GM10248 (cell line): ENCODE measurements at places on chromosomes 16 and 17.

- no peak for DNase-seq
Measured at GRCh38 chr17:68819465-68819864, 135.7 kb downstream of the ABCA8 start.

DNA sequence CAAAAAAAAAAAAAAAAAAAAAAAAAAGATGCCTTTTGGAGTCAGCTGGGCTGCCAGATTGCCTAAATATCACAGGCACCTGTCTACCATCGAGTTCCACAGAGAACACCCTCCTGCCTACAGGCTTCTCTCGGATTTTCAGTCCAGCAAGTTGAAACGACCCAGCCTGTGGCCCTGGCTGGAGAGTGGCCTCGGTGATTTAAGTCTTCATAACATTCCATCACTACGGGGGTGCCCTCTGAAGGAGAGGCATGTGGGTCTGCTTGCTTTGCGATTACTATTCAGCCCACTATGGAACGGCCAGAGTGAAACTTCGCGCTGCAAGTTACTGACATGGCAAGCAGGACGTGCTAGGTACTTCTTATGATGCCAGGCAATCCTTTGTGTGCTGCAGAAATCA lies 42.8 kb downstream of the MARCHF10 start:
- no peak for DNase-seq

- DNase-seq: peak; percentile 66
Measured at GRCh38 chr16:58814348-58814801, 80.3 kb upstream of the GOT2 start.

DNA sequence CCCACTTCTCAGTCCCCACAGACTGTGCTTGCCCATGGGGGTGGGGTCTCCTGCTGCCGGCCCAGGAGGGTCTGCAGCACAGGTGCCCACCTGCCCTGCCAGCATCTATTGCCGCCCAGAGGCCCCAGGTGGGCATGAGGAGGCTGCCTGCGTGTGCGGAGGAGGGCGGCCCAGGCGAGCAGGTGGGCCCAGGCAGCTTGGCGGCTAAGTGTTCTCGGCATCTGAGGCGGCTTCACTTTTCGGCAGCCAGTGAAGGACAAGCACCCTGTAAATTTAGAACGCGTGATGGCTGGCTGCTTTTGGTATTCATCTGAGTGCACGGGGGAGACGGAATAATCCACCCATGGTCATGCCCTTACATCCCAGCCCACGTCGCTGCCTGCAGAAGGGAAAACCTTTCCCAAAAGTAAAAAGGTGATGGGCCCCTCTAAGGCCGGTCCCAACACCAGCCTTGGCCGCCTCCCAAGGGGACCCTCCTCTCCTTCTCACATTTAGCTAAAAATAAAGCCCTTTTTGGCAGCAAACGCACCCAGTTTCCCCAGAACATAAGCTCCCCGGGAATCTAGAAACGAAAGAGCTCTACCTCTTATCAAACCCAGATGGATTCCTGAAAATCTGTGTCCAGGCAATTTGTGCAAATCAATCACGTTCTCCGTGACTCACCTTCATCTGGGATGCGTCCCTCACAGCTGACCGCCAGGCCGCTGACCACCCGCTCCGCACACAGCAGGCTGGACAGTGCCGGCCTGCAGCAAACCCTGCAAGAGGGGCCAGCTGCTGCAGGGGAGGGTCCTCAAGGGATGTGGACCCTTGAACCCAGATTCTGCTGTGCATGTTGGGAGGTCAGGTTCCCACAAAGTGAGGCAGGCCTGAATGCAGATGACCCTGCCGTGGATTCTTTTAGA lies 79.4 kb downstream of the RBFOX3 start:
- DNase-seq: no peak

- DNase-seq: peak; percentile 51
Measured at GRCh38 chr16:50509521-50510341, 38.5 kb upstream of the NKD1 start.
